ENCODE measurements at places on chromosomes 2 and 18. TPM values are rescaled to one million over a fixed set of nuclear protein-coding genes. Genes with fewer than 3 reads are reported as not detected.

The CNDP1 gene
- total RNA-seq = not detected

The TCF23 gene
- total RNA-seq = not detected

The PDE1A gene
- 17.2 TPM for total RNA-seq

The PASK gene
- total RNA-seq = 4.4 TPM

The PLEKHA3 gene
- 13.0 TPM for total RNA-seq

The TMEM200C gene
- total RNA-seq = 0.95 TPM

The LCT gene
- total RNA-seq = under 0.01 TPM

The TMEM182 gene
- total RNA-seq = not detected

The PTGR3 gene
- total RNA-seq = 25.2 TPM

GRCh38 chr2:166419616-166419934 is 43.8 kb upstream of the SCN9A start:
- H3K4me1 ChIP-seq = no peaks in the 10 kb centered on the region
- no peak for DNase-seq
- no peaks in the 10 kb centered on the region for H3K27me3 ChIP-seq
- no peaks in the 10 kb centered on the region for H3K36me3 ChIP-seq

GRCh38 chr2:7033136-7033960 is 116.1 kb downstream of the RNF144A start:
- no peaks in the 10 kb centered on the region for H3K4me1 ChIP-seq
- no peak overlapping the region for H3K4me3 ChIP-seq
- no peaks in the 10 kb centered on the region for H3K36me3 ChIP-seq
- no peak overlapping the region for H3K27ac ChIP-seq
- no peaks in the 10 kb centered on the region for H3K27me3 ChIP-seq

DNA sequence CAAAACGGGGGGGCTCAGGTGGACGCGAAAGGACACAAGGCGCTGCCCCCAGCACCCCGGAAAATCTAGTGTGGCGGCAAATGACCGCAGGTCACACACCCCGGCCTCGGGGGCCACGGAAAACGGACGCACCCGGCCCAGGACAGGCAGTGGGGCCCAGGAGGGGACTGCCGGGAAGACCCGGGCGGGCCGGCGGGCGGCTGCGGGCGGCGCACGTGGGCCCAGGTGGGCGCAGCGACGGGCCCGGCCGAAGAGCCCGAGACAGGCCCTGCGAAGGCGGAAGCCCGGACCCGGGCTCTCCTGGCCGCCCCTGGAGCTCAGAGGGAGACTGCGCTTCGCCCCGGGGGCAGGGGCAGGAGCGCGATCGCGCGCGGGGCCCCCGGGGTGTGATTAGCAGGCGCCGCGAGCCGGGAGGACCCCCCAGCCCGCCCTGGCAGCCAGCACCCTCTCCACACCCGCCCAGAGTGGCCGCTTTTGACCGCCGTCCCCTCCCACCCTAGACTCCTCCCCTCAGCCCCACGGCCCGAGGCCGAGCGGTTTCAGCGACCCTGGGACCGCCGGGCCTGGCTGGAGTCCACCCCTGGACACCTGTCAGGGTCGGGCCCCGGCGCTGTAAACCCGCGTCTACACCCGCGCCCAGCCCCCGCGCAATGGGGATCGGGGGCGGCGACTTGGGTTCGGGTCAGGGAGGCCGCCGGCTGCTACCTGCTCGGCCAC is 773 bp downstream of the MBP start:
- peaks cover 56% of the 10 kb centered on the region for H3K4me1 ChIP-seq
- peak overlapping the region; percentile 66 for H3K4me3 ChIP-seq
- DNase-seq = peak; percentile 85
- H3K27ac ChIP-seq = peak overlapping the region; percentile 90

- no peak for DNase-seq
- peak overlapping the region; percentile 94 for H3K4me3 ChIP-seq
- peak overlapping the region; percentile 91 for H3K27ac ChIP-seq
These were observed 783 bp upstream of the TXNL4A start for GRCh38 chr18:79989195-79989497.

- no peaks in the 10 kb centered on the region for H3K36me3 ChIP-seq
- DNase-seq = no peak
- no peak overlapping the region for H3K27ac ChIP-seq
- no peaks in the 10 kb centered on the region for H3K27me3 ChIP-seq
These were observed 9.7 kb downstream of the OXER1 start for GRCh38 chr2:42754021-42754775.

DNA sequence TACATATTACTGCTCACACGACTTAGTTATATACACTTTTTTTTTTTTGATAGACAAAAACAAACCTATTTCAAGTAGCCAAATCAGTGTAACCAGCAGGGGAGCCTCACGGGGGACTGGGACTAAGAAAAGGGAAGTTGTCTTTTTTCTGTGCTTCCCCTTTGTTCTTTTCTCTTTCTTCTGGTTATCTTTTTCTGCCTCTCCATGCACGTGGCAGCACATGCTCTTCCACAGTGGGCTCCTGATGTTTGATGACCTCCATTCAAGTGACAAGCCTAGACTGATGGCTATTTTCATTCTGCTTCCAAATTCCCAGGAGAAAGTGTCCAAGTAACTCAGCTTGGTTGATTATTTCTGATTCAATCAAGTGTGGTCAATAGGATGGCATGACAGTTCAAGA is 98.2 kb upstream of the STK39 start:
- H3K27me3 ChIP-seq = no peaks in the 10 kb centered on the region
- no peak overlapping the region for H3K27ac ChIP-seq
- H3K4me1 ChIP-seq = no peaks in the 10 kb centered on the region
- no peaks in the 10 kb centered on the region for H3K36me3 ChIP-seq
- H3K4me3 ChIP-seq = no peak overlapping the region

GRCh38 chr2:201450954-201451291 is 335 bp downstream of the TRAK2 start:
- H3K27ac ChIP-seq = peak overlapping the region; percentile 89
- H3K4me3 ChIP-seq = peak overlapping the region; percentile 86
- no peaks in the 10 kb centered on the region for H3K36me3 ChIP-seq
- DNase-seq = no peak

DNA sequence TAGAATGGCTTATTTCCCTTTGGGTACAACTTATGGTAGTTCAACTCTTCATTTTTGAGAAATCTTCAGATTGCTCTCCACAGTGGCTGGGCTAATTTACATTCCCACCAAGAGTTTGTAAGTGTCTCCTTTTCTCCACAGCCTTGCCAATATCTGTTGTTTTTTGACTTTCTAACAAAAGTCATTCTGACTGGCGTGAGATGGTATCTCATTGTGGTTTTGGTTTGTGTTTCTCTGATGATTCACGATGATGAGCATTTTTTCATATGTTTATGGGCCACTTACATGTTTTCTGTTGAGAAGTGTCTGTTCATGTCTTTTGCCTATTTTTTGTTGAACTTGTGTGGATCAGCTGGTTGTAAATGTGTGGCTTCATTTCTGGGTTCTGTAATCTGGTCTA is 871.0 kb downstream of the EPHA4 start:
- H3K27me3 ChIP-seq = no peaks in the 10 kb centered on the region
- no peaks in the 10 kb centered on the region for H3K4me1 ChIP-seq
- no peak for DNase-seq
- H3K4me3 ChIP-seq = no peak overlapping the region
- H3K36me3 ChIP-seq = no peaks in the 10 kb centered on the region

DNA sequence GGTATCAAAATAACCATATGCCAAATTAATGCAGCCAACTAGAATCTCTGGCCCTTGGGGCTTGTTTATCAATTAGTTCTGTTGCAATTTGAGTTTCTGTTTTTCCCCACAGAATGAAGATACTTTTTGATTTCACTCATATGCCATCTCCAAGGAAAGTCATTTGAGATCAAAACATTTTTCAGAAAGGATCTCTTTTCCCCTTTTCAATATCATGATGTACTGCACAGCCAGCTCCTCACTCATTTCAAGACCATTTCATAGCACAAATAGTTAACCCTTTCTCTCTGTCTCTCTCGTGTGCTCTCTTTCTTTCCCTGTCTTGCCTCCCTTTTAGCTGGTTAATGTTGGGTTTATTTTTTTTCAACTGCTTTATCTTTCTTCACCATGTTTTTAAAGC is 387.3 kb downstream of the STK39 start:
- H3K27ac ChIP-seq = no peak overlapping the region
- H3K4me1 ChIP-seq = peaks cover 6% of the 10 kb centered on the region
- no peak for DNase-seq

GRCh38 chr2:46311651-46312223 is 14.5 kb downstream of the EPAS1 start:
- peaks cover 22% of the 10 kb centered on the region for H3K4me1 ChIP-seq
- DNase-seq = no peak
- no peak overlapping the region for H3K4me3 ChIP-seq
- H3K36me3 ChIP-seq = no peaks in the 10 kb centered on the region
- H3K27ac ChIP-seq = no peak overlapping the region
- no peaks in the 10 kb centered on the region for H3K27me3 ChIP-seq

DNA sequence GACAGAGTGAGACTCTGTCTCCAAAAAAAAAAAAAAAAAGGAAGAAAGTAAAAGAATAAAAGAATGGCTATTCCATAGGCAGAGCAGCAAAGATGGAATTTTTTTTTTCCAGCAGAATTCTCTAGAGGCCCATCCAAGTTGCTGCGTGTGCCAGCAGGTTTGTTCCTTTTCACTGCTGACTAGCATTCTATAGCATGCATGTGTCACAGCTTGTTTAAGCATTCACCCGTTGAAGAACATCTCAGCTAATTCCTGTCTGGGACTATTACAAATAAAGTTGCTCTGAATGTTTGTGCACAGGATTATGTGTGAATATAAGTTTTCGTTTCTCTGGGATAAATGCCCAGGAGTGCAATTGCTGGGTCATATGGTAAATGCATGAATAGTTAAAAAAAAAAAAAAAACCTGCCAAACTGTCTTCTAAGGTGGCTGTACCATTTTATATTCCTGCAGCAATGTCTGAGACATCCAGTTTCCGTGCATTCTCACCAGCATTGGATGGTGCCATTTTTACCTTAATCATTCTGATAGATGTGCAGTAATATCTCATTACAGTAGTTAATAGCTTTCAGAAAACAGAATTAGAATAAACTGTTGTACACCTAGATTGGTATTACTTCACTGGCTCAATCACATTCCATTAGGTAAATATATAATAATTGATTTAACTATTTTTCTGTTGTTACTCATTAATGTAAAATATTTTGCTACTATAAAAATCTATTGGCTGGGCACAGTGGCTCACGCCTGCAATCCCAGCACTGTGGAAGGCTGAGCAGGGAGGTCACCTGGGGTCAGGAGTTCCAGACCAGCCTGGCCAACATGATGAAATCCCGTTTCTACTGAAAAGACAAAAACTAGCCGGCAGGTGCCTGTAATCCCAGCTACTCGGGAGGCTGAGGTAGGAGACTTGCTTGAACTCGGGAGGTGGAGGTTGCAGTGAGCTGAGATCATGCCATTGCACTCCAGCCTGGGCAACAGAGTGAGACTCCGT is 47.5 kb upstream of the ASAP2 start:
- H3K36me3 ChIP-seq = no peaks in the 10 kb centered on the region
- H3K4me3 ChIP-seq = no peak overlapping the region
- no peaks in the 10 kb centered on the region for H3K27me3 ChIP-seq
- no peak for DNase-seq
- H3K27ac ChIP-seq = no peak overlapping the region
- peaks cover 4% of the 10 kb centered on the region for H3K4me1 ChIP-seq

DNA sequence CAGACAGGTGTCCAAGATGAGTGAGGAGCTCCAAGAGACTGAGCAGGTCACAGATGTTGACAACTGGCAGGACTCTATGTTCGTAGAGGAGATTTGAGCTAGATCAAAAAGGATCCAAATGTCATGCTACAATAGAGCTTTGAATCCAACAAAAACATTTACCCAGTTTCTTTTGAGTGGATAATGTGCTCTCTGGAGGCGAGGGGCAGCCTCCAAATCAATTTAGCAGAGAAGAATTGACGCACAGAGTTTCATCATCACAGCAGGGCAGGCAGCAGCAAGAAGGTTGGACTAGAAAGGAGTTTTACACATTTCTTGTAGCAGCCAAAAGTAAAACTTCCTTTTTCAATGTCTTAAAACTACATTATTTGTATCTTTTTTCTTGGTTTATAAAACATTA is 653.0 kb downstream of the RNF144A start:
- H3K27ac ChIP-seq = no peak overlapping the region
- no peak overlapping the region for H3K4me3 ChIP-seq
- no peaks in the 10 kb centered on the region for H3K36me3 ChIP-seq
- no peaks in the 10 kb centered on the region for H3K4me1 ChIP-seq
- DNase-seq = no peak

- no peak for DNase-seq
- H3K27ac ChIP-seq = no peak overlapping the region
- no peak overlapping the region for H3K4me3 ChIP-seq
- no peaks in the 10 kb centered on the region for H3K4me1 ChIP-seq
- no peaks in the 10 kb centered on the region for H3K27me3 ChIP-seq
- H3K36me3 ChIP-seq = no peaks in the 10 kb centered on the region
These were observed 43.0 kb downstream of the ZNF519 start for GRCh38 chr18:14089191-14089590.

GRCh38 chr2:38505779-38506178 is 96.9 kb downstream of the HNRNPLL start:
- H3K27ac ChIP-seq = peak overlapping the region; percentile 93
- no peaks in the 10 kb centered on the region for H3K27me3 ChIP-seq
- H3K4me3 ChIP-seq = no peak overlapping the region

GRCh38 chr2:143933946-143934569 is 585.9 kb downstream of the ZEB2 start:
- H3K4me3 ChIP-seq = no peak overlapping the region
- peaks cover 14% of the 10 kb centered on the region for H3K27me3 ChIP-seq
- no peak for DNase-seq
- H3K36me3 ChIP-seq = no peaks in the 10 kb centered on the region
- H3K4me1 ChIP-seq = peaks cover 14% of the 10 kb centered on the region

DNA sequence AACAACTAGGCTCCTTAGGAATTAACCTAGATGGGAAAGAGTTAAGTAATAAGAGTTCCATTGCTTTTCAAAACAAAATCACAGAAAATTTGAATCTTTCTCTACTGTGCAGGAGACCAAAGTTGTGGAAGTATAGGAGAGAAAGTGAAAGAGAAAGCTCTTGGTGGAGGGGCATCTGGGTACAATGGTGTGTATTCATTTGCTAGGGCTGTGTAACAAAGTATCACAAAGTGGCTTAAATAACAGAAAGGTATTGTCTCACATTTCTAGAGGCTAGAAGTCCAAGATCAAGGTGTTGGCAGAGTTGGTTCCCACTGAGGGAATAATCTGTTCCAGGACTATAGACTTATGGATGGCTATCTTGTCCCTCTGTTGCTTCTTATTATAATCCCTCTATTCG is 50.5 kb upstream of the GORASP2 start:
- H3K27me3 ChIP-seq = no peaks in the 10 kb centered on the region
- no peak overlapping the region for H3K4me3 ChIP-seq

DNA sequence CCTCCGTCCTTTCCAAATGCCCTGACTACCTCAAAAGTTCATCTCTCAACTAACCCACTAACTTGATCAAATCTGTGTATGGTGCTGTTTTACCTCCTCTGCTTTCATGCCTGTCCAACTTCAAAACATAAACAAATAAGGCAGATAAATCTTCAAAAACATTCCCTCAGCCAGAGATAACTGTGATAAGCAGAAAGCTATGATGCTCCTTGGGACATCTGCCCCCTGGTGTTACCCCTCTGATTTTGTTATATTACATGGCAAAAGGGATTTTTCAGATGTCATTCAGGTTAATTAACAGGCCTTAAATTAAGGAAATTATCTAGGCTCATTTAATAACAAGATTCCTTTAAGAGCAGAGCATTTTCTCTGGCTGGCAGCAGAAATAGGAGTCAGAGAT is 810.8 kb upstream of the CHAC2 start:
- no peaks in the 10 kb centered on the region for H3K27me3 ChIP-seq
- DNase-seq = no peak
